Epithelial cell of umbilical artery (primary cell): ENCODE measurements at places on chromosomes 6 and 20. TPM values are rescaled to one million over a fixed set of nuclear protein-coding genes. Genes with fewer than 3 reads are reported as not detected.

The SMLR1 gene
- not detected in 2 replicates for total RNA-seq

The NRN1 gene
- 20.1 and 20.8 TPM in 2 replicates for total RNA-seq

The SRMS gene
- not detected in 2 replicates for total RNA-seq

The EDN3 gene
- total RNA-seq = not detected in 2 replicates

The BPIFB1 gene
- not detected in 2 replicates for total RNA-seq

The CST4 gene
- not detected in 2 replicates for total RNA-seq

The RAET1E gene
- total RNA-seq = 0.46 TPM in 1 of 2 replicates, not detected in the other

The TNFRSF6B gene
- 7.1 and 41.5 TPM in 2 replicates for total RNA-seq

The WFDC5 gene
- total RNA-seq = not detected in 2 replicates

The BTN1A1 gene
- total RNA-seq = not detected in 2 replicates

The CHRNA4 gene
- total RNA-seq = not detected in 2 replicates

The ZMYND8 gene
- 16.6 and 25.3 TPM in 2 replicates for total RNA-seq

The CASS4 gene
- not detected in 2 replicates for total RNA-seq

The CYB5R4 gene
- total RNA-seq = 3.9 and 12.0 TPM in 2 replicates

The APOBEC2 gene
- not detected in 2 replicates for total RNA-seq

The TMEM170B gene
- total RNA-seq = 3.6 and 6.1 TPM in 2 replicates

The MUC21 gene
- total RNA-seq = not detected in 2 replicates
